Neural crest cell (in vitro differentiated cells): ENCODE measurements at places on chromosomes 5 and 9. TPM values are rescaled to one million over a fixed set of nuclear protein-coding genes. Genes with fewer than 3 reads are reported as not detected.

DNA sequence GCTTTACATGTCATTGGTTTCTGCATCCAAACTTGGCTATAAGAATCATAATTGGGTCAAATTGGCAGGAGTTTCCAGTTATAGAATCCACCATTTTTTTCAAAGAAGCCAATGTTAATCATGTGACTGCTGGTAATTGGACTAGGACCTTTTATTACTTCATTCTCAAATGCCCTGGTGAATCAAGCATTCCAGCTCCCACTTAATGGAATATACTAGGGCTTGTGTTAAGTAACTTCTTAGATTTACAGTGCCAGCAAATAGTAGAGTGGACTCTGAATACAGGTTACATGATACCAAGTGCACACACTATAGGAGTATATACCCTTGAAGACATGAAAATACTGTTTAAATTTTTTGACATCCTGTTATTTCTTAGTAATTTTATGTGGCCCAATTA, 96.7 kb downstream of the NUDT12 start:
- H3K4me1 ChIP-seq: peaks cover 43% of the 10 kb centered on the region
- H3K27me3 ChIP-seq: no peaks in the 10 kb centered on the region
- no peak overlapping the region for H3K4me3 ChIP-seq
- DNase-seq: no peak

DNA sequence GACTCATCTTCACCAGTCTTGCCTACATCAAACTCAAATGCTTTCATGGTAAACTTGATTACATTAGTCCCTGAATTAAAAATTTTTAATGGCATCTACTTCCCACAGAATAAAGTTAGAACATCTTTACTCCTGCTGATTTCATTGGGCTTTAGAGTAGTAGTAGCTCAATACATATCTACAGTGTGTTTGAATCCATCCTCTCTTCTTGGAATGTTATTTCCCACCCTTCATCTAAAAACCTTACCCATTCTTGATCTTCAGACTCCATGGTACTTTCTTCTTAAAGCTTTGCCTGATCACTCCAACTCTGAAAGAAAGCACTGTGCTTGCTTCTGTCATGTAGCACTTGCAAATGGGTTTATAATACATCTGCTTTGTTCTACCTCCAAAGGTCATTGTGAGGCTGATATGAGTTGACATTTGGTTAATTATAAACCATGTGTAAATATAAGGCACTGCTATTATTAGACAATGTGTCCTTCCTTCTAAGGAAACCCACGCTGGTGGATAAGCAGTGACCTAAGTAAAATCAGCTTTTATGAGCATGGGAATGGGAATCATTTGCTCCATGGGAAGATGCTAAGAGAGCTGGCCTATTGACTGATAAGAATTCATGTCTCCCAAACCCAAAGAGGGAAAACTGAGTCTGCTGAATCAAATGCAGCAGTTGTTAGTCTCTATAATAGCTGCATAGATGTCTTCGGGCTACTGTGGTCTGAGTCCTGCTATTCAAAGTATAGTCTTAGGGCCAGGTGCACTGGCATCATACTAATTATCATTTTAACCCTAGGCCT, 7.5 kb upstream of the PRLR start:
- no peak for DNase-seq
- no peak overlapping the region for H3K4me3 ChIP-seq

The TAF11L3 gene
- not detected in 2 replicates for total RNA-seq

GRCh38 chr9:137172901-137173795, 1.3 kb upstream of the TMEM210 start:
- peaks cover 74% of the 10 kb centered on the region for H3K27me3 ChIP-seq
- no peak for DNase-seq

GRCh38 chr5:124373883-124374282, 372.6 kb downstream of the ZNF608 start:
- H3K36me3 ChIP-seq: peaks cover 2% of the 10 kb centered on the region
- no peaks in the 10 kb centered on the region for H3K27me3 ChIP-seq
- no peak for DNase-seq

DNA sequence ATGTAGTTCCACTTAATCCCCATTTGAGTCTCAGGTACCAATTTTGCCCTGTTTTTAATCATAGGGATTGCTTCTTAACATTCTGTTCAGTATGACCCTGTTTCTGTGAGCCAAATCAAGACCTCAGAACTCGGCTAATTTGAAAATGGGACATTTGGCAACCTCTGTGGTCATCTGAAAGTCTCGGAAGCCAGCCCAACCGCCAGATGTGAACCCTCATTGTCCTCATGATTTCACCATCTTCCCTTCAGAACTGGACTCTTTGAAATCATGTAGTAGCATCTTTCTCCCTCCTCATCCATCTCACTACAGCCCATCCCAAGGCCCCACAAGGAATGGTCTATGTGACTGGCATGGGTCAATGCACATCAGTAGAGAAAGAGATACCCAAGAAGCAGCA, 88.9 kb downstream of the S1PR3 start:
- peaks cover 5% of the 10 kb centered on the region for H3K36me3 ChIP-seq
- no peak overlapping the region for H3K27ac ChIP-seq
- no peak overlapping the region for H3K4me3 ChIP-seq
- DNase-seq: no peak
- H3K4me1 ChIP-seq: peaks cover 17% of the 10 kb centered on the region

DNA sequence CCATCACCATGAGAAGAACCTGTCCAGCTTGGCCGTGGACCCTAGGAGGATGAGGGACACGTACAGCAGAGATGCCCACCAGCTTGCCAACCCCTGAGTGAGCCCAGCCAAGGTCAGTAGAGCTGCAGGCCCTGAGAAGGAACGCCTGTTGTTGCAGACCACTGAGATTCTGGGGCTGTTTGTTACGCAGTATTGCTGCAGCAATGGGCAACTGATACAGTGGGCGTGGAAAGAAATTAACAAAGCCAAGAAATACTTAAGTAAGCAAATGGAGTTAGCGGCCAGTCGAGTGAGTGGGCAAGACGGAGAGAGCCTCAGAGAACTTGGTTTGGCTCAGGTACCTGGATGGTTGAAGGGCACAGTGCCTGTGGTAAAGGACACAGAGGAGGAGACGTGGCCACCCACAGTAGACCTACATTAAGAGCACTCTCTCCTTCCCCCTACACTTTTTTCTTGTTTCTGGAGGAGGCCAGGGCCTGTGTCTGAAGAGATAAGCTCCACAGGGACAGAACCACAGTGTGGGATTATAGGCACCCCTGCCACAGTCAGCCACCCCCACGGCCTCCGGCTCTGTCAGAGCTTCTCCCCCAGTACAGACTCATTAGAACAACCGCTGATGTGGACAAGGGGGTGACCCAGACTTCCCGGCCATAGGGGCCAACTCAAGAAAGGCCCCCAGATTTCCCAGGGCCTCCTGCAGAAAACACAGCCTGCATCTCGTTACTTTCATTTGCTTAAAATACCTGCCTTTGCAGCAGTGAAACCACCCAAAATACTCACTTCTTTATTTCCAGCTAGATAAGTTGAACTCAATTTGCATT, 40.1 kb upstream of the GRHPR start:
- H3K4me1 ChIP-seq: peaks cover 9% of the 10 kb centered on the region
- H3K27ac ChIP-seq: no peak overlapping the region
- no peak for DNase-seq
- peaks cover 6% of the 10 kb centered on the region for H3K36me3 ChIP-seq
- no peaks in the 10 kb centered on the region for H3K27me3 ChIP-seq

DNA sequence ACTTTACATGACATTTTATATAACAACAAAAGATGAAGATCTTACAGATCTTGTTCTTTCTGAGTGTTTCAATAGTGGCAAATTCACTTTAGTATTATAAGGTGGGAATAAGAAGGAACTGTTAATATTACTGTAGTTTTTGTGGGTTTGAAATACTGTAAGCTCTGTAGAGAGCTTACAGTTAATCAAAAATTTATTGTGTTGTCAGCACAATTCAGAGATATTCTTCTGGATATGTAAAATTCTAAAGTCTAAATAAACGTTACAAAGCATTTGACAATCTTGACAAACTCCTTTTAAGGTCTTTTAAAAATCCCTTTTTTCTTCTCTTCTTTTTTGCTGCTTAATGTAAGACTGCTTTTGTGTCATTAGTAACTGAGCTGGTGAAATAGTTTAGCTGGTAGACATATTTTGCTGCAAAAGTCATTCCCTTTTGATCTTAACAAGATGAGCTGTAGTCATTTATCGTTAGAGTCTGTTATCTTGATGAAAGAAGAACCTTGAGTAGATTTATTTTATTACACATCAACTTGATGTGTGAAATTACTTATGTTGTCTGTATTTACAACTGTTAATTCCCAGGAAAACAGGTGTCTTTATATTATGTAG, 186.0 kb downstream of the WDR70 start:
- DNase-seq: no peak
- peaks cover 3% of the 10 kb centered on the region for H3K36me3 ChIP-seq
- H3K4me1 ChIP-seq: peaks cover 3% of the 10 kb centered on the region
- no peaks in the 10 kb centered on the region for H3K27me3 ChIP-seq
- no peak overlapping the region for H3K4me3 ChIP-seq

The CCL28 gene
- total RNA-seq: not detected in 2 replicates

GRCh38 chr9:89602978-89603766, 1.6 kb upstream of the GADD45G start:
- no peaks in the 10 kb centered on the region for H3K36me3 ChIP-seq
- peaks cover 37% of the 10 kb centered on the region for H3K4me1 ChIP-seq
- H3K27me3 ChIP-seq: peaks cover 88% of the 10 kb centered on the region
- no peak overlapping the region for H3K27ac ChIP-seq

The PCDHGB7 gene
- 6.5 and 7.0 TPM in 2 replicates for total RNA-seq

DNA sequence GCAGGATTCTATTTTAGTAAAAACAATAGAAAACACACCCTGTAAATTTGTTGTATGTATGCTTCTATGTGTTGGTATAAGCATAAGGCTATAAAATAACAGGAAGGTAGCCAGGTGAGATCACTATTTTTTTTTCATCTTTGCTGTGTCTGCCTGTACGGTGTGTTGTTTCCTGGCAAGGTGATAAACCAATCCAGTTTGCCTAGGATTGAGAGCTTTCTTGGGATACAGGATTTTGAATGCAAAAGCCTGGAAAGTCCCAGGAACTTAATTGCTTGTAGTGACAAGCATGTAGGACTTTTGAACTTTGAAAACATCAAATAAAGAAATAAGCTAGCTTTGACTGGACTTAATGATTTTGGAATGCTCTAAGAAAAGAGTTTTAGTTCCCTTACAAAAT, 83.3 kb upstream of the RORB start:
- H3K4me3 ChIP-seq: no peak overlapping the region
- H3K27me3 ChIP-seq: no peaks in the 10 kb centered on the region
- no peaks in the 10 kb centered on the region for H3K36me3 ChIP-seq
- DNase-seq: no peak
- H3K4me1 ChIP-seq: peaks cover 4% of the 10 kb centered on the region

The ADGRD2 gene
- 0.44 TPM in 1 of 2 replicates, not detected in the other for total RNA-seq

GRCh38 chr5:86684222-86684621, 66.5 kb downstream of the COX7C start:
- no peak overlapping the region for H3K4me3 ChIP-seq
- no peak for DNase-seq
- no peaks in the 10 kb centered on the region for H3K4me1 ChIP-seq
- H3K27me3 ChIP-seq: no peaks in the 10 kb centered on the region

The OTP gene
- total RNA-seq: 2.1 and 3.1 TPM in 2 replicates

DNA sequence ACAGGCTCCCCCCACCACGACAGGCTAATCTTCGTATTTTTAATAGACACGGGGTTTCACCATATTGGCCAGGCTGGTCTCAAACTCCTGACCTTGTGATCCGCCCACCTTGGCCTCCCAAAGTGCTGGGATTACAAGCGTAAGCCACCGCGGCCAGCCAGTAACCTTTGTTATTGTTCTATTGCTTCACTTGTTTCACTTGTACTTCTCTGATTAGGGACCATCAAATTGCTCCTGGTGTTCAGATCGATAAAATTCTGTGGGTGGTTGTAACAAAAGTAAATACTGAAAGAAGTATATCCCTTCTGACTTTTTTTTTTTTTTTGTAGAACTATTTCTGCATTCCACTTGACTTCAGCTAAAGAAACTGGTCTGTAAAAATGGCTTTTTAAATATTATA, 445.5 kb upstream of the CDH10 start:
- no peaks in the 10 kb centered on the region for H3K36me3 ChIP-seq
- H3K4me3 ChIP-seq: no peak overlapping the region
- H3K27me3 ChIP-seq: no peaks in the 10 kb centered on the region
- H3K4me1 ChIP-seq: no peaks in the 10 kb centered on the region
- DNase-seq: no peak
- no peak overlapping the region for H3K27ac ChIP-seq

The BTNL3 gene
- not detected in 2 replicates for total RNA-seq

The HTR4 gene
- not detected in 2 replicates for total RNA-seq

DNA sequence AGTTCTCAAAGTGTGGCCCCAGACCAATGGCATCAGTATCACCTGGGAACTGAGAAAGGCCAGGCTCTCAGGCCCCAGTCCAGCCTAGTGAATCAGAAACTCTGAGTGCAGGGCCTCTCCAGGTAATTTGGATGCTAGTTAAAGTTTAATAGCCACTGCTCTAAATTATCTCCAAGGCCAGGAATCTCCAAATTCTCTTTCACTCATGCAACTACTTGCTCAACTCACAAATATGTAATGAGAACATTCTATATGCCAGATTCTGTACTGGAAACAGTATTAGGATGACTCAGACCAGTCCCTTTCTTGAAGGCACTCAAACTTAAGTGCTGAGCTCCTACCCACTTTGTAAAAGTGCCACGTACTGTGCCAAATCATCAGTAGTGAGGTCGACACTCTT, 84.6 kb downstream of the PAPPA start:
- no peak for DNase-seq
- peaks cover under 1% of the 10 kb centered on the region for H3K27me3 ChIP-seq
- no peaks in the 10 kb centered on the region for H3K4me1 ChIP-seq
- H3K27ac ChIP-seq: no peak overlapping the region

The BARX1 gene
- total RNA-seq: 0.23 TPM in 1 of 2 replicates, not detected in the other

GRCh38 chr5:56269216-56269927, 36.2 kb upstream of the ANKRD55 start:
- no peaks in the 10 kb centered on the region for H3K36me3 ChIP-seq
- no peak overlapping the region for H3K4me3 ChIP-seq
- DNase-seq: peak; percentile 18
- no peaks in the 10 kb centered on the region for H3K27me3 ChIP-seq
- no peak overlapping the region for H3K27ac ChIP-seq

The DMRT2 gene
- total RNA-seq: 0.49 and 0.55 TPM in 2 replicates

DNA sequence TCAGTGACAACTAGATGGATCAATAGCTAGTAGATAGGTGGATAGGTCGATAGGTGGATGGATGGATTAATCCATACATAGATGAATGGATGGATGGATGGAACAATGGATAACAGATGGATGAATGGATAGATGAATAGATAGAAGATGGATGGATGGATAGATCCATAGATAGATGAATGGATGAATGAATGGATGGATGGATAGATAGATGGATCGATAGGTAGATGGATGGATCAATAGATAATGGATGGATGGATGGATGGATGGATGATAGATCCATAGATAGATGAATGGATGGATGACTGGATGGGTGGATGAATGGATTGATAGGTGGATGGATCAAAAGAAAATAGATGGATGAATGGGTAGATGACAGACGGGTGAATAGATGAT, 5.1 kb downstream of the SLC6A3 start:
- H3K4me1 ChIP-seq: peaks cover 5% of the 10 kb centered on the region
- H3K27ac ChIP-seq: no peak overlapping the region
- DNase-seq: no peak

DNA sequence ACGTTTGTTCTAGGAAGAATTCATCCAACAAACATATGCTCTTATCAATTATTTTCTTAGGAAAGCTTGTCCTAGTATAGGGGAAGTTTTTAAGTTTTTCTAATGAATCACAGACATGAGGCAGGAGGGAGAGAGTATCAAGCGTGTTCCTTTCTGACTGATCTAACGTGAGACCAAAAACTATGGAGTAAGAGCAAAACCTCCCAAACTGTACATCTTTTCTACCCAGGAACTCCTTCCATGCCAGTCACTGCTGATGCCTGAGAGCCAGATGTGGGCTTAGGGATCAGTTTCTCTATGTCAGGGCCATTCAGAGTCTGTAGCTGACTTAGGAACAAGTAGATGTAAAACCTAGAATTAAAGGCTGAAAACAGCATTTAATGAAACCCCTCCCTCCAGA, 51.7 kb upstream of the NFIB start:
- no peaks in the 10 kb centered on the region for H3K27me3 ChIP-seq
- H3K4me3 ChIP-seq: no peak overlapping the region
- peaks cover 5% of the 10 kb centered on the region for H3K36me3 ChIP-seq
- no peak overlapping the region for H3K27ac ChIP-seq
- no peak for DNase-seq
